Activated CD8-positive, alpha-beta memory T cell treated with anti-CD3 and anti-CD28 coated beads for 1 hour (primary cell): ENCODE measurements at places on chromosomes 3 and 15.

DNA sequence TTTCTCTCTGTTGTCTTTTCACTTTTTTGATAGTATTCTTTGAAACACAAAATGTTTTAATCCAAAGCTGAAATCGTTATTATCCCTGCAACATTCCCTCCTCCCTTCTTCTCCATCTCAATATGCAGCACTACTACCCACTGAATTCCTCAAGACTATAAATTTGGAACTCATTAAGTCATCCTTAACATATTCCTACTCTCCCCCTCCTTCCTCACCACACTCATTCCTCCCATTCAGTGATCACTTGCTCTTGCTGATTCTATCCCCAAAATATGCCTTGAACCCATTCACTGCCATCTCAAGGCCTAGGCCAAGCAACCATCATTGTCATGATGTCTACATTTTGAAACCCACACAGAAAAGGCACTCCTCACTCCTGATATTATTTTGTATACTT, 2.4 kb upstream of the PIK3R4 start:
- no peak for DNase-seq

- no peak for DNase-seq
These were observed 294.1 kb upstream of the UBE2E2 start for GRCh38 chr3:22908989-22909507.

DNA sequence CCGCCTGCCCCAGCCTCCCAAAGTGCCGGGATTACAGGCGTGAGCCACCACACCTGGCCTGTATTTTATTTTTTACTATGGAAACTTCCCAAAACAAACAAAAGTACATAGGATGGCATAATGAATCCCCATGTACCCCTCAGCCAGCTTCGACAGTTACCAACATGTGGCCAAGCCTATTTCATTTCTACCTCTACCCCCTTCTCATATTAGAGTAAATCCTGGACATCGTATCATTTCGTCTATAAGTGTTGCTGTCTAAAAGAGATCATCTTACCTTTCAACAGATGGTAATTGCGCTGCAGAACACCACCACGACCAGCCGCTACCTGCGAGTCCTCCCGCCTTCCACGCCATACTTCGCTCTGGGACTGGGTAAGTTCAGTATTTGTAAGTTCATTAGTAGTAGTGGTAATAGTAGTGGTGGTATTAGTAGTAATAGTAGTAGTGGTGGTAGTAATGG, 44.9 kb downstream of the DLEC1 start:
- DNase-seq, result no peak

GRCh38 chr3:32870373-32871095, 52.7 kb downstream of the TRIM71 start:
- DNase-seq, result no peak

DNA sequence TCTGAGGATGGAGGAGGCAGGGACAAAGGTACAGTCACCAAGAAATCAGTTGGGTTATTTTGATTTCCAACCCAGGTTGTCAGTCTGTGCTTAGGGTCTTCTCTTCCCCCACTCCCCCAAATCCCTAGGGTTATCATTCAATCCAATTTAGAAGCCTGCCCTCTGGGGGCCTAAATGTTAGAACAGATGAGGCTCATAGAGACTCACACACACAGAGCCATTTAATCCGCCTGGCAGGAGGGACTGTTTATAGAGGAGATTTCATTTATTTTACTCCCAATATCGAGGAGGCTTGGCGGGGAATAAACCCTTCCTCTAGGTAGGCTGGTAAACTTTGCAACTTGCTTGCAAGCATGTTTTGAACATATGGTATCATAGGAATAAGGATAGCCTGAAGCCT, 52.8 kb downstream of the RHCG start:
- no peak for DNase-seq

DNA sequence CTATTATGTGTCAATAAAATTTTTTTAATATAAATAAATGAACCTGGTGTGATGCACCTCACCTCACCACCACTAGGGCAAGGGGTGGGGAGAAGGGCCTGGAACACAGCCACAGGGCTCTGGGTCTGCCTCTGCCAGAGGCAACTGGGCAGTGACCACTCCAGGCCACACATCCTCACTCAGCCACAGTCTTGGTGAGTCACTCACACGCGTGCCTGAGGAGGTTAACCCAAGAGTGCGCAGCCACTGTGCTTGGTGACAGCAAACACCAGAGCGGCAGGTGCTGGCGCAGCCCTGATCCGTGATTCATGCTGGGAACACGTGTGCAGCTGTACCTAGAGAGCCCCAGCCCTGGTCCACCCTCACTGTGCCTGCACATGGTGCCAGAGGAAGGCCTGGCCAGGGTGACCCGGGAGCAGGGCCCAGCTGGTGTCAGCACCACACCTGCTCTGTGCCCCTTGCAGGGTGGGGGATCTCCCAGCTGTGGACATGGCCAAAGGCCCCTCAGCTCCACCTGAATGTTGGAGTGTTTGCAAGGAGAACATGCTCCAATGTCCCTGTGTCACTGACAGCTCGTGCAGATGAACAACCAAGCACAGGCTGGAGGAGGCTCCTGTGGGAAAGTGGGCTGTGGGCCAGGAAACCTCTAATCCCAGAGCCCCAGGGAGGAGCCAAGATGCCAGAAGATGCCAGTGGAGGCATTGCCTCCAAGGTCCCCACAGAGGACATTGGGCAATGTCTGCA, 2.1 kb downstream of the SLC41A3 start:
- DNase-seq, result no peak

- no peak for DNase-seq
These were observed 40.2 kb downstream of the METTL6 start for GRCh38 chr3:15387171-15387581.

DNA sequence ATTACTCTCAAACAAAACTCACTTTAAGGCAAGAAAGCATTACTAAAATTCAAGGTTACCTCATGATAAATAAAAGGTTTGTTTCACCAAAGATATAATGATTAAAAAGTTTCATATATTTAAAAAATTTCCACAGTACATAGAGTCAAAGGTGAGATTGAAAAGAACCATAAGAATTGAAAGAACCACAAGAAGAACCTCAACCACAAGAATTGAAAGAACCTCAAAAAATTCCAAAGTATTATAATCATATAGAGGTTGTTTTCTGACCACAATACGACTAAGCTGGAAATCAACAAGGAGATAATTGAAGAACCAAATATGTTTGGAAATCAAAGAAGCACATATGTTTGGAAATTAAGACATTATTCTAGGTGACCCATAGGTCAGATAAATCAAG, 52.7 kb downstream of the SLC25A36 start:
- DNase-seq, result no peak

DNA sequence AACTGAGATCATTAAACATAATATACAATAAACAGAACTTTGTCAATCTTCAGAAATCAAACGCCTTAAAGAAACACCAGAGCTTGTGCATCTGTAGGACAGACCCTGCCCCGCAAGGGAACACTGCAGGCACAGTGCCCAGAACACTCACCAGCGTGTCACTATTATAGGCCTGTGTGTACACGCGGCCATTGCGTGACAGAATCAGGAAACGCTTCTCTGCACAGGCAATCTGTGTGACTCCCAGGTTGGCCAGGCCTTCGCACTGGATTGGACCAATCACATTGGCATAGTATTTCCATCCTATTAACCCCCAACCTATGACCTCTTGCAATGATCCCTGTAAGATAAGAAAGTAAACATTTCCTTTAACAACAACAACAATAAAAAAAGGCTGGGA, 52.9 kb downstream of the HERC2 start:
- DNase-seq, result no peak

DNA sequence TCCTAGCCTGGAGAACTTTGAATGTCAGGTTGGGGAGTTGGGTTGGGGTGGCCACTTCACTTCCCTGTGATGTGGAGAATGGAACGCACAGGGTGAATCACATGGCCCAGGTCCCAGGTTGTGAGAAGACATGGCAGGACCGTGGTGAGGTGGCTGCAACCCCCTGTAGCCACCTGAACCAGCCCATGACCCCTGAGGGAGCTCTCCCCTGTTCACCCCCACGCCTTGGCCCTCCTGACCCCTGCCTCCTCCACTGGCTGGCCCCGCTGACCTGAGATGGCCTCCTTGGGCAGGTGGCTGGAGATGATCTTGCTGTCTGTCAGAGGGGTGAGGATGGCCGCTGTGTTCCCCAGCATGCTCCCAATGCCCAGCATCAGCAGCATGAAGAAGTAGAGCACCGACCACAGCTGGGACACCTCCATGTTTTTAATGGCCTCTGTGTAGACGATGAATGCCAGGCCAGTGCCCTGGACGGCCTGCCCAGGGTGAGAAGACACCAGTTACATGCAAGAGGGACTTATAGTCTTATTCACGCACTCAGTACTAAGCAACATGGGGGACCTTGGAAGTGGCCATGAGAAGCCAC, 31.0 kb downstream of the SLC6A20 start:
- no peak for DNase-seq

- DNase-seq, result no peak
These were observed 187.7 kb downstream of the ROBO2 start for GRCh38 chr3:77227567-77227966.

DNA sequence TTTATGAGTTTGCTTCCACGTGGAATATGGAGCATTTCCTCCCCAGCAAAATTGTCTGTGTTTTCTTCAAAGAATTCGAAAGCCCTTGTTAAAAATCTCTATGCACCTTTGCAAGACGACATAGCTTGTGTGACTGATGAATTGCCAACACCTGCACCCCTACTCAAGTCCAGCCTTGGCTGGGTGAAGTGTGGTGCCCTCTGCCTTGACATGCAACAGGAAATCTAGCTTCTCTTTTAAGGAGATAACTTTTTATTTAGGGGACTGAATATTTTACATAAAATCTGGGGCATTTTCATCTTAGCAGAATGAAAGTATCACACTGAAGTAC, 647 bp downstream of the HMG20A start:
- DNase-seq, result no peak

- no peak for DNase-seq
These were observed 661.2 kb upstream of the NR2F2 start for GRCh38 chr15:95669146-95669922.

DNA sequence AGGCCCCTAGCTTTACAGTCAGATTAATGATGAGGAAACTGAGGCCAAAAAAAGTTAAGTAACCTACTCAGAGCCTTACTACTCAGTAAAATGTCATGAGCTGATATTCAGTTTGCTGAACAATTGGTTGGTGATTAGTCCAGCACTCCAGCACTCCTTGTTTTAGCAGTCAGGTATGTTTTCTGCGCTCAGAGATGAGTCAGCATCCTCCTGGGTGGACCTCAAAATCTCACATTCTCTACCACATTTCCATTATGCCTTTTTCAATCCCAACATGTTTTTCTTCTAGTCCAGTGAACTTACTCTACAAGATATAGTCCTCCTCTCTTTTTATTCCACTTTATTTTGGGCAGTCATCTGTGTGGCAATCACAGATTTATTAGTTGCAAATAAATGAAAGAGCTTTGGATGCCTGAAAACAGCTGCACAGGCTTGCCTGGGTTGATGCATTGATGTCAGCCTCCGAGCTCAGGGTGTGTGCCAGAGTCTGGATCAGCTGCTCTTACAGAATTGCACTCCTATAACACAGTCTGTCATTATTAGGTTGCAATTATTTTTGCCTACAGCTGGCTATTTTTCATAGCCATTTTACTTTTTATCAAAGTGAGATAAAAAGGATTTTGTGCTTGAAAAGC, 133.2 kb downstream of the ARPP21 start:
- DNase-seq, result no peak

GRCh38 chr15:36235173-36235572, 344.3 kb upstream of the CDIN1 start:
- DNase-seq, result no peak

- no peak for DNase-seq
These were observed 1.0 kb upstream of the CD200R1L start for GRCh38 chr3:112847692-112848091.

GRCh38 chr15:63430766-63431451, 49.3 kb upstream of the CA12 start:
- no peak for DNase-seq

DNA sequence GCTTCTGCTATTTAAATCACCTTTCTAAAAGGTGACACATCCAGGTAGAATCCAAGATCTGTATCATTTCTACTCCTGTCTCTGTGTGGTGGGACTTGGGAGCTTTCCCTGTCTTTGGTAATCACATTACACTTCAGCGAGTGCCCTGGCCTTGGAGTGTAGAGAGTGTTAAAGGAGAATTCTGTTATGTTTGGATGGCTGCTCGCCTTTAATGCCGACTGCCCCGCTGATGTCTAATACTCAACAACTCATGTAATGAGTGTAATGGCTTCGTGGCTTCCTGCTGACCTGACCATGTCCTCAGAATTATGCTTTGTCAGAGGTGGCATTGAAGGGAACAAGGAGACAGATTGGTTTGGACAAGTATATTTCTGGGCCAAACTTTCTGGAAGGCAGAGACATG, 66.3 kb upstream of the LRTM1 start:
- DNase-seq, result no peak

DNA sequence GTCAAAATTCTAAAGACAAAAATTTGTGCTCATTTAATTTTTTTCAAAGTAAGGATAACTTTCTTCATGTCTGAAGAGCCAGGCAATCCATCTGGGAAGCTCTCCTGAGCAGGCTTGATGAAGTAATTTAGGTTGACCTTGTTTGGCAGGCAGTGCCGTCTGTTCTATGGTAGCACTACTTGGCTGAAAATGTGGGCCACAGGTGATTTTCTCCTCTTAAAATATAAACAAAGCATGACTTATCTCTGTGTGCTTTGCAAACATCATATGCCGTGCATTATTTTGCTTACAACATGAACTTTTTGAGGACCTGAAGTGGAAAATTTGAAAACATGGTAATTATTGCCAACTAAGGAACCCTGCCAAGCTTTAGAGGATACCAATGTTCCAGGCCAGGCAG, 143.2 kb downstream of the RAP2B start:
- DNase-seq, result no peak

DNA sequence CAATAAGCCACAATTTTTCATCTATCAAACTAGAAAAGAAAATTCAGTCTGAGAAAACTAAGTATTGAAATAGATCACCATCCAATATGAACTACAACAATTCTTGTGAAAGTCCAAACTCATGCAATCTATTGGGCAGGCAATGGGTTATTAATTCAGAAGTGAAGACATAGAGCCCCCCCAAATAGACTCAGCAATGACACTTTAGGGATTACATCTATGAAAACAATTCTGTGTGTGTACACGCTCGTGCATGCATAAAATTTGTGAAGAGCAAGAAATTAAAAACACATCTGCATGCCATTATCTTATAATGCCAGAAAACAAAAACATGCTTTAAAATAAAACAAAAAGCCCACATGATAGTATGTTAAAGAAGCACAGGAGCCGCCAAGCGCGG, 151.3 kb downstream of the NR1I2 start:
- no peak for DNase-seq
